Mesothelial cell of epicardium (in vitro differentiated cells): ENCODE measurements at places on chromosomes 6 and 20. TPM values are rescaled to one million over a fixed set of nuclear protein-coding genes. Genes with fewer than 3 reads are reported as not detected.

GRCh38 chr20:40457404-40457803 is 231.6 kb downstream of the MAFB start:
- DNase-seq = no peak

DNA sequence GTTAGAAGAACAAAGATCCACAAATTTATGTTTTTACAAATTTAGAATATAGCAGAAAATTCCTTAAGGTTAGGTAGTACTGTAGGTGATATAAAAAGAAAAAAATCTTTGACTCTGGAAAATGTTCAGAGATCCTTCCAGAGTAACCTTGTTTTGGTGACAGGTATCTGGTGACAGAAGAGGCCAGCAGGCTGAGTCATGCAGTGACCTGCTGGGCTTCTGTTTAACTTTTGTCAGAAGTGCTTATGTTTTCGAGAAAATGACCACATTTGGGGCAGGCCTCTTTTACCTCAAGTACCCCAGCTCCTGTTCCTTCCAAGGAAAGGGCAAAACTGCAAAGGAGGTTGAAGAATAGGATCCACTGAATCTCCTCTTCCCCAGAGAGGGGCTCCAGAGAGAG is 10.5 kb upstream of the CLDN20 start:
- no peak for DNase-seq

Gene CRNKL1
- 23.9 to 27.8 TPM (median 26.5 TPM) in 3 replicates for total RNA-seq

DNA sequence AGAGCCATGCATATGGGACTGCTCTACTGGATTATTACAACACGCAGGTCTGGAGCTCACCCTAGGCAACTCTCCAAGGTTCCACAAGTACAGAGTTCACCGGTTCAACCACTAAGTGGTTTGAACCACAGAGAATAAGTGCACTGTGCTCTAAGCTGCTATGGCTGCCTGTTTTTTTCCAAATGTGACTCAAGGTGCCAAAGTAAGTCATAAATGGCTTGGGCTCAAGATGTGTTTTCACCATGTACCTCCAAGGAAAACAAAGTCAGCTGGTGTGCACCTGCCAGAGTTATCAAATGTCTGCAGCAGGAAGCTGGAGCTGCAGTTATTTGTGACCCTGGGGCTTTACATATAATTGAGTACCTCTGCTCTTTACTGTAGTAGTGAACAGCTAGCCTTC is 76.7 kb downstream of the PREP start:
- DNase-seq = no peak

GRCh38 chr6:99590728-99591672 is 15.6 kb upstream of the PRDM13 start:
- DNase-seq = no peak

DNA sequence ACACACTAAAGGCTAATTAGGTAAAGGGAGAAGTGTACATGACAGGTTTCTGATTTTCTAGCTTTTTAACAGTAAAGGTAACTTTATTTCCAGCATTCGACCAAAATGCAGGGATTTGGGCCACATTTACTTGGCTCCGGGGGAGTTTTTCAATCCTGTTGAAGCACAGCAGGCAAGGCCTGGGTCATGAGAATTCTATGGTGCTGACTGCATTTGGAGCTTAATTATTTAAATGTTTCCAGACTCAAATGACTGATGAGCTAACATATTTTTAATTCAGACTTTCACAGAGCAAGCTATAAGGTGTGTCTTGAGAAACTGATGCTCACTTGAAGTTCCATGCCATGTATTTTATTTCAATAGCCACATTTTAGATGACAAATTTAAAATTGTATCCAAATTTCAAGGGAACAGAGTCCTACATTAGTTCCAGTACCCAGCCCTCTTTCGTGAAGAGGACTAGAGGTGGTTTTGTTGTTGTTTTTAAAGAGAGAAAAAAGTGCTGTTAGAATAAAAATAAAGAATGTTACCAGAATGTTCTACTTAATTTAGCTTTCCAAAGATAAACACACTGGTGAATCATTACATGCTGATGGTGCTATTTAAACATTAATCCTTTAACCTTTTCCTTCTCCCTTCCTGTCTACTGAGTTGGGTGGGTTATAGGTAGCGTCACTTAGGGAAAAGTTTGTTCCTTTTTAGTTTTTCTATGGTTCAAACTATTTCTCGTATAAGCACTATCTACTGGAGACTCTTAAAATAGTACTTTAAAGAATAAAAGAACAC is 82.3 kb upstream of the PHACTR2 start:
- no peak for DNase-seq

- no peak for DNase-seq
Measured at GRCh38 chr6:35089935-35090505, 51.1 kb downstream of the TCP11 start.
